ENCODE measurements at places on chromosomes 6 and 20.

DNA sequence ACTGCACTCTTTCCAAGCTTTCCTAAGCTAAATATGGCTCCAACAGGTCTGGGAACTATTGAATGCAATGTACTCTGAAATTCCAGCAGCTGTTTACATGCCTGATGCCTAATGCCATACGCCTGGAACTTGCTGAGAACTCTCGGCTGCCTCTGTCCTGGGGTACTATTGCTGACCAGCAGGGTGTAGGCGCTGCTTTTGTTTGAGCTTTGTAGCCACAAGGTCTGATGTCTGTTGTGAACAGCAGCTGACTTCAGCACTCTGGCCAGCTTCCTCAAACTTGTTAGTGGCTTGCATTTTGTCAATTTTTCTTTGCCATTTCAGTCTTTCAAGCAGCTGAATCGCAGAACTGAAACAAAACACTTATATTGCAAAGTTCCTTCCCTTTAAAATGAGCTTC, 26.7 kb downstream of the SAYSD1 start:
- no peak for DNase-seq

GRCh38 chr20:22226849-22227700, 357.3 kb downstream of the FOXA2 start:
- DNase-seq: no peak

DNA sequence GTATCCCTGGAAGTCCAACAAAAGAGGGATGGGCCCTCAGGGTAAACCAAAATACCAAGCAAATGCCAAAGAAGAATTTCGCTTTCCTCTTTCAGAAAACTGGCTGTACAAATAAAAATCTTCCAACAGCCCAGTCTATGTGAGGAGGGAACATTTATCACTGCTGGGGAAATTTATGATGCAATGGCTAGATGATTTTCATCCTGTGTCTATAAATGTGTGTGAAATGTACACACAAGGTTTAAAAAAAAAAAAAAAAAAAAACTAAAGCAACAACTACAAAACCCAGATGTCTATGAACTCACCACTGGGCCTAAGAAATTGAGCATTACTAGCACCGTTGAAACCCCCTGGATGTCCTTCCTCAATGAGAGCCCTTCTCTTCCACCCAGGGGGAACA, 68.7 kb upstream of the SLC4A11 start:
- no peak for DNase-seq

- DNase-seq: no peak
Observed at GRCh38 chr20:13442986-13443385, 195.7 kb downstream of the TASP1 start.

DNA sequence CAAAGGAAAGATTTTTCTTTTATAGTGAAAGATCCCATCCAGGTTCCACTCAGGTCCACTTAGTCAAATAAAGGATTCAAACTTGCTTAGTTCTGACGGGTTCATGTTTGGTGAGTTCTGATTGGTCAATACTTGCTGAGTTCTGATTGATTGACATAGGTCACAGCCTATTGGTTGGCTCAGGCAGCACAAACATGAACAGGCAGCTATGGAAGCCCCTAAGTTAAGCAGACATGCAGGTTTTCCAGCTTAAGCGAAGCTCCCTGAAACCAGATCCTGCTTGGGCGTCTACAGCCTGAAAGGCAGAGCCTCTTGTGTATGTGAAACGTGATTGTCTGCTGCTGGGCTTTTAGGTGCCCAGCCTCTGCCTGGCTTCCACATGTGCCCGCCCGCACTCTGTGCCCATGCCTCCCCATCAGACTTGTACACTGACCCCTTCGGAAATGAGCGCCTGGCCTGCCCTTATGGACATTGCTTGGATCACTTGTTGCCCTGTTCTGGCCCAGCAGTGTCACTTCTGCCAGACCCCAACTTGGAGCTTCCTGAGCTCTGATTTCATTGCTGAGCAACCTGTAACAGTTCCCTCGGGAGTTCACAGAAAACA, 45.4 kb upstream of the ECI2 start:
- DNase-seq: no peak

GRCh38 chr20:15155848-15156401, 818.5 kb upstream of the FLRT3 start:
- DNase-seq: no peak

DNA sequence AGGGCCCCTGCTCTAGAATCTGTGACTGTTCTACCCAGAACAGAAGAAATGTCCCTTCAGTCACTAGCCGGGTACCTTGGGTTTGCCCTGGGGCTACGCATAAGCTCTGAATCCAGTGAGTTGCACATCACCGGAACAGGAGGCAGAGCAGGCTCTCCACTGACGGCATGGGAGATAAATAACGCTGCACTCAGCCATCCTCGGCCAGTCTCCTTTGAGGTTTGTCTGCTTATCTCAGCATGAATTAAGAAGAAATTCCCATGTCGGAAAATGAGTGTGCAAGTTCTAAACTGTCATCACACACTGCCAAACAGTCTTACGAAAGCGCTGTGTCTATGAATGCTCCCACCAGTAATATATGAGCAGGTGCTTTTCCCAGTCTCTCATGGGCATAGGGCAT, 90.8 kb downstream of the FAM50B start:
- DNase-seq: no peak

DNA sequence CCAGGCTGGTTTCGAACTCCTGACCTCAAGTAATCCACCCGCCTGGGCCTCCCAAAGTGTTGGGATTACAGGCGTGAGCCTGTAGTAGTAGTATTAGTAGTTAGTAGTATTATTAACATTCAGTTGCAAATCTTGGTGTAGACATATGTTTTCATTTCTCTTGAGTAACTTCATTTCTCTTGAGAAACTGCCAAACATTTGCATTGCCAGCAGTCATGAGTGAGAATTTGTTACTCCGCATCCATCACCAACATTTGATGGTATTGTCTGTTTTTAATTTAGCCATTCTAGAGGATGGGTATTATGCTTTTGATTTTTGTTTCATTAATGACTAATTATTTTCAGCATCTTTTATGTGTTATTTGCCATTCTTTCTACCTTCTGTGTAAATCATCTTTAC, 1.5 kb upstream of the ERVFRD-1 start:
- DNase-seq: no peak

- DNase-seq: no peak
Observed at GRCh38 chr20:13510837-13511488, 127.8 kb downstream of the TASP1 start.

GRCh38 chr6:35955970-35956369, 35.1 kb upstream of the SRPK1 start:
- peak; percentile 9 for DNase-seq

- DNase-seq: peak; percentile 72
Observed at GRCh38 chr20:51480507-51481270, 61.8 kb downstream of the NFATC2 start.

GRCh38 chr6:87756858-87757257, 54.8 kb upstream of the AKIRIN2 start:
- DNase-seq: peak; percentile 34

Measured in stimulated activated CD4-positive, alpha-beta T cell treated with anti-CD3 and anti-CD28 coated beads, Interleukin-2, amount 100 ng/mL, for 24 hours (primary cell).